ENCODE measurements at places on chromosomes 6 and 20. TPM values are rescaled to one million over a fixed set of nuclear protein-coding genes. Genes with fewer than 3 reads are reported as not detected.

DNA sequence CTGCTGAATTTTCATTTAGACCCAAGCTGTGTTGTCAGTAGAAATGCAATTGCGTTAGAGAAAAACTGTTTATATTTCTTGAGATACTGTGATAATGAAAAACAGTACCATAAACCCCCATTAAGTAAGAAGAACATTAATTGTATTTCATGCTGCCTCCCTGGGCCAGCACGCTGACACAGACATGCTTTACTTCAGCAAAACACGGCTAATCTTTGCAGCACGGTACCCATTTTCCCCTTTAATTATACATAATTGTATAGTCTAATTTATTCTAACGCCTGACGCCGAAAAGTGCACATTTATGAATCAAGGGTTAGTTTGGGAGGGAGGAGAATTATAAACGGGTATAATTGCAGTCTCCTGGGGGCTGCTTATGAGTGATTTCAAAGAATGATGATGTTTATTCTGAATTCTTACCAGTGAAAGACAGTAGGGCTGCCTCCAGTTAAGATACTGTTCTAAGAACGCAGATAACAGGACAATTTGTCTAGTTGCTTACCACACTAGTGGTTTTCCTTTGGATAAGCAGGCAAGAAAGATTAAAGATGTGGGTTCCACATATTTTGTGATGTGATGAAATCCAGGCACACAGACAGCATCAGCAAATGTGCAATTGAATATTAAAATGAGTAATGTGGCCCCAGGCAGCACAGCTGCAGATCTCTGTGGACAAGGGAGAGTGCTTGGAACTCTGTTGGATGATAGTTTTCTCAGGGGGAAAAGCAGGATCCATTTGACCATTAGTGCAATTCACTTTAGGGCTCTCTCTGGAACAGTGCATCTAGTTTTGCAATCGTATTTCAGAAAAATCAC lies 4.7 kb upstream of the SULF2 start:
- DNase-seq: peak; percentile 52

DNA sequence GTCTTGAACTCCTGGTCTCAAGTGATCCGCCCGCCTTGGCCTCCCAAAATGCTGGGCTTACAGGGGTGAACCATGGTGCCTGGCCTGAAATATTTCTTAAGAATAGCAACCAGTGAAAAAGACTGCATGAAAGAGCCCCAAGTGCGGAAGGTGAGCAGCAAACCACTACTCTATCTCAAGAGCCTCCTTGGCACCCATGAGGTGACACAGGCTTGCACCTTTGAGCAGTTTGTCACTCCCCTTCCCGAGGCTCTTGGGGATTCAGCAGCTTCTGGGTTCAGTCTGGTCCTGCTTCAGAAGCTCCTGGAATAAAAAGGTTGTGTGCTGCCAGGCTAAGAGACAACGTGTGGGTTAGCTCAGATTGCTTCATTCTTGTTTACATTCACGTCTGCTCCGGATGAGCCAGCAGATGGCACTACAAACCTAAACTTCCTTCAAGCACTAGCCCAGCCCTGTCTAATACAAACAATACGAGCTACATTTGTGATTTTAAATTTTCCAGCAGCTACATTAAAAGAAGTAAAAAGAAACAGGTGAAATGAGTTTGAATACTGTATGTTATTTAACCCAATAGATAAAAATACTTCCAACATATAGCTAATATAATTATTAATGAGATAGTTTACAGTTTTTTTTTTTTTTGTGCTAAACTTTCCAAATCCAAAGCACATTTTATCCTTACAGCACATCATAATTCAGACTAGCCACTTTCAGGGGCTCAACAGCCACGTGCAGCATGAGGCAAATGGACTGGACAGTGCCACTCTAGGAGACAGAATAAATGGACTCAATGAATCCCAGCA lies 46.2 kb downstream of the GJA10 start:
- peak; percentile 81 for DNase-seq

- no peak for DNase-seq
Measured at GRCh38 chr6:150452428-150453243, 83.8 kb downstream of the IYD start.

DNA sequence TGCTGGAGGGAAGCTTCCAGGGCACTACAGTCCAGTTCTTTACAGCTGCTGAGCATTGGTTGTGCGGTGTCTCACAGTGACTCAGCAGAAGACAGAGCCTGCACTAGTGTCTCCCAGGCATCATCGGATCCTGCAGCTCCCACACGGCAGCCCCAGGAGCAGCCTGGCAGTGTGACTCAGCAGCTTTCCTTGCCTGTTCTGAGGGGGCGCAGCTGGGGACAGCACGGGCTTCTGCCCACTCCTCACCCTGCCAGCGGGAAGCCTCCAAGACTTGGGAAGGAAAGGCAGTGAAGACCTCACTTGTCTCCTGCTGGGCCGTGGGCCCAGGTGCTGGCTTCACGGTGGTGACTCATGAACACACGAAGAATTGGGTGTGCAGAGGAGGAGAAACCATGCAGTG lies 165.4 kb downstream of the SYNDIG1 start:
- peak; percentile 91 for DNase-seq

DNA sequence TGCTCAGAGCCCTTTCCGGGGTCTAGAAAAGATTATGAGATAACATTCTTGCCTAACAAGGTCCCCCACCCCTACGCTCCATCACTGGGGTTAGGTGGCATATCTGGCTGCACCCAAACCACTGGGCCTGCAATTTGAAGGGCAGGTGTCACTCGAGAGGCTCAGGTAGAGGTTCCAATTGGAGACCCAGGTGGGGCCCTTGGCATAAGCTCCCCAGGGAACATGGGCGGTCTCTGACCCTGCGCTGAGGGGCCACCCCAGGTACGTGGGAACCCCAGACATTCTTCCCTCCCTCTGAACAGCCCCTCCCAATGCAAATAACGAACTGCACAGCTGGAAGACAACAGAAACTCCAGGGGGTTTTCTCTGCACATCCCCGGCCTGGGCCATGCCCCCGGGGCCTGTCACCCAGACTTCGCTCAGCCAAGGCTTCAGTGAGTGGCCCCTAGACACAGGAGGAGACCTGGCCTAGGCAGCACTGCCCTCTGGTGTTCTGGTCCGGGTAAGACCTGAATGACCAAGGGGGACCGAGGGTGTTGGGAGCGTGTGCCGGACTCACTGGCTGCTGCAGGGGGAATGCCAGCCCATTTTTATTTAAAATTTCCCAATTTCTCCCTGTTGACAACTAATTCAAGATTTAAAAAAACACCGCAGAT lies 47.5 kb downstream of the DSTN start:
- peak; percentile 49 for DNase-seq

- no peak for DNase-seq
Measured at GRCh38 chr6:43036712-43037111, 15.3 kb downstream of the RRP36 start.

DNA sequence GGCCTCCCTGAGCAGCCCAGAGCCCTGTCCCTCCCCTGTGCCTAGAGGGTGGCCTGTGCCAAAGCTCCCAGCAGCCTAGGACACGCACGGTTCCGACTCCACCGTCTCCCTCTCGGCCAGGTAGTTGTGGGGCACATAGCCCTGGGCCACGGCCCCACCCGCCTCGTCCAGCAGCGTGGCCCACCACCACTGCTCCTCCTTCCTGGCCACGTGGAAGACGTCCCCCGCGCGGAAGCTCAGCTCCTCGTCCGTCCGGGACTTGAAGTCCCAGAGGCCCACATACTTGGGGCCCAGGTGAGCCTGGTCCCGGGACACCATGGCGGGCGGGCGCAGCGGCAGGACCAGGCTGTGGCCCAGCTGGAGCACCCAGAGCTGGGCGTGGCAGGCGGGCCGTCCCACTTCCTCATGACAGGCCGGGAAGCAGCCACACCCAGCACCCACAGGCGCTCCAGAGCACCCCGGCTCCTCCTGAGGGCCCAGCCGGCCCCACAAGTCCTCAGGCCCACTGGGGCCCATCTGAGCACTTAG lies at the start of gene PTK6:
TSS of gene PTK6 (minus strand) at position 380 of the 528 bp plus-strand sequence. CDS start at position 318, 62 bp downstream.
- no peak for DNase-seq

DNA sequence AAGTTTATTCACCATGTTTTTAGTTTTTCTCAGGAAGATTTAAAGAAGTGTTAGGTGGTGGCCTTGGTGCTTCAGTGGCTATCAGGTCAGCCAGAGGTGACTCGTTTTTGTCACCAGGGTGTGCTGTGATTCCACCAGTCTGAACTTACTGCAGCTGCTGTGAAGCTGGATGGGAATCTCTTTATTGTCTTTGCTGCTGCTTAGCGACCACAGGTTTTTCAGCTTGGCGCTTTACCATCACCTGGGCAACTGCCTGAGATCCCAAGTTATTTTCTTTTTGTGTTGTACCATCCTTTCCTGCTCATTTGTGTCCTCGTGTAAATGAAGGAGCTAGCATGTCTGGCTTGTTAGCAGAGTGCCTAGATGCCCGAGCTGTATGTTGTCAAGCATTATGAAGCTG lies 146.9 kb downstream of the MACROD2 start:
- DNase-seq: peak; percentile 69

DNA sequence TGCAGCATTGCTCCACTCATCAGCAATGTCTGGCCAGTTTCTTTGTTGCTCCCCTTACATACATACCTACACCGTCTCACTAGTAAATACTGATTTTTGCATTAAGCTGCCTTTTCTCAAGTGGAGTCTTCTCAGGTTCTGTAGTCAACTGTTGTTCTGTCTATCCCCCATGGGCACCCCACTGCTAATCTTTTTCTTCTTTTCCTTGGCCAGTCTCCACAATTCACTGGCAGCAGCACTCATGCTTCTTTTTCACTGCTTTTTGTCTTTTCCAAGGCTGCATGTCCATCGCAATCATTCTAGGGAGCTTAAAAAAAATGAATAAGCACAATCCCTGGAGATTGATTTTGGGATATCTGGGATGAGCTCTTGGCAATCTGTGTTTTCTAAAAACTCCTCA lies 10.3 kb upstream of the ERVFRD-1 start:
- no peak for DNase-seq

DNA sequence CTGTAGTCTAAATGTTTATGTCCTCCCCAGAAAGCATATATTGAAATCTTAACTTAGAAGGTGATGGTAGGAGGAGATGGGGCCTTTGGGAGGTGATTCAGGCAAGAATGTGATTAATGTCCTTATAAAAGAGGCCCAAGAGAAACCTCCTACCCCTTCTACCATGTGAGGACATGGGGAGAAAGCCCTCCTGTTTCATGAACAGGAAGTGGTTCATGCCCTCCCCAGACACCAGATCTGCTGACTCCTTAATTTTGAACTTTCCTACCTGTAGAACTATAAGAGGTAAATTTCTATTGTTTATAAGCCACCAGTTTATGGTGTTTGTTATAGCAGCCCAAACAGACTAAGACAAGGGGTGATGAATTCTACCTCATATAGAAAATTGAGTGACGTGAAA lies 8.7 kb upstream of the ECT2L start:
- DNase-seq: no peak

- DNase-seq: no peak
Measured at GRCh38 chr20:3655131-3655405, 8.1 kb downstream of the GFRA4 start.

GRCh38 chr6:78868116-78868515 lies 765 bp downstream of the IRAK1BP1 start:
- no peak for DNase-seq

- peak; percentile 38 for DNase-seq
Measured at GRCh38 chr20:41213150-41213820, 75.9 kb downstream of the PLCG1 start.

SYCP2 gene
- total RNA-seq: 0.78 TPM

SLC22A1 gene
- total RNA-seq: 0.31 TPM

SLC52A3 gene
- total RNA-seq: not detected

MEI4 gene
- not detected for total RNA-seq

KCNK15 gene
- not detected for total RNA-seq

OR2H1 gene
- not detected for total RNA-seq

SNX9 gene
- total RNA-seq: 21.7 TPM

FHL5 gene
- total RNA-seq: not detected

All from myocyte (in vitro differentiated cells).